Activated CD8-positive, alpha-beta T cell treated with anti-CD3 and anti-CD28 coated beads, Interleukin-2, amount 10 ng/mL, durations not matched to agents 7 days and 5 days (primary cell): ENCODE measurements at places on chromosomes 16 and 17.

- DNase-seq = no peak
Measured at GRCh38 chr16:53084746-53085334, 30.0 kb downstream of the CHD9 start.

- DNase-seq = no peak
Measured at GRCh38 chr17:78269955-78270381, 38.5 kb downstream of the TMEM235 start.

- no peak for DNase-seq
Measured at GRCh38 chr17:47274319-47275069, 20.9 kb downstream of the ITGB3 start.

- DNase-seq = no peak
Measured at GRCh38 chr16:55146966-55147365, 177.0 kb upstream of the IRX6 start.

DNA sequence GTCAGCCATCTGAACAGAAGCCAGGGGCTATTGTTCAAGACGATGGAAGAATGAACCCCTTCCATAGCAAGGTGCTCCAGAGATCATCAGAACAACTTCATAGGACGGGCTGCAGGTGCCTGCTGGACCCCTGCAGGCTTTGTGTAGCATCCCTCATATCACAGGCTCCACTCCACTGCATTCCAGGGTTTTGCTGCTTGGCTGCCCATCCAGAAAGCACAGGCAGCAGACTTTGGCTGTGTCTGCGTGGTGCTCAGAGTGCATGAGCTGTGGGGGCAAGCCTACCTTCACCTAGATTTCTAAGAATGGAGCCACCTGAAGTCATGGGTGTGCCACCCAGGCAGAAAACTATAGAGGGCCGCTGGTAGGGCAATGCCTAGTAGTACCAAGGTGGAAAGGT is 93.9 kb upstream of the NLRP1 start:
- no peak for DNase-seq

DNA sequence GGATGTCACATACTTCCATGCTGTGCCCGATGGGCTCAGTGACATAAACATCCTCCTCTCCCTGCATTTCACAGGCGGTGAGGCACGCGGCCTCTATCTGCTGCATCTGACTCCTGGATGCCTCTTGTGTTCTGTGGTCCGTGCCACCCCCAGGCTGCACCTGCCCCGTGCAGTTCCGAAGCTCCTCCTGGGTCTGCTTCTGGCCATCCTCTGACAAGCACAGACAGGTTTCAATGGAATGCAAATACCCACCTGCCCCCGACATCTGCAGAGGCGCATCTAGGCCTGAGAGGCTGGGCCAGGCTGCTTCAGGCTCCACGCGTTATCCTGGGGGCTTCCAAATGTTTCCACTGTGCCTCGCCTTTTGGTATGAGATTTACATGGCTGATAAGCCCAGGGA is 46.3 kb upstream of the DNAH17 start:
- no peak for DNase-seq

- DNase-seq = no peak
Measured at GRCh38 chr17:6787081-6787693, 11.2 kb downstream of the FBXO39 start.

- DNase-seq = no peak
Measured at GRCh38 chr16:70578035-70578434, 54.4 kb downstream of the SF3B3 start.

- no peak for DNase-seq
Measured at GRCh38 chr17:74414510-74414909, 17.4 kb upstream of the GPRC5C start.

DNA sequence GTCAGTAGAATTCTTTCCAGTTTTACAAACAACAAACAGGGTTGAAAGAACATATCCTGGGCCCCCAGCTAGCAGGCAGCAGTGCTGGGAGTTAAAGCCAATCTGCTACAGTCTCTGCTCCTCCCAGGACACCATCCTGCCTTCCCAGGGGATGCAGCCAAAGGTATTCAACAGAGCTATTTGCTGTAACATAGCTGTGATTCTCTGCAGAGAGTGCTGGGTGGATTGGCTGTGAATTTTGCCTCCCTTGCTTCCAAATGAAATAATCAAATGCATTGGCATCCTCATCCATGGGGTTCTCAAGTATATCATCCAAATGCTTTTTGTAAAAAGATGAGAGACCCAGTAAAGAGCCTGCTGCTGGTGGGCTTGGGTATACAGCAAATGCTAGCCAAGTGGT is 124.3 kb downstream of the NPIPB5 start:
- no peak for DNase-seq

- DNase-seq = no peak
Measured at GRCh38 chr17:45993962-45994627, 5.0 kb upstream of the STH start.

- no peak for DNase-seq
Measured at GRCh38 chr16:58644765-58645487, 15.3 kb upstream of the CNOT1 start.

- DNase-seq = no peak
Measured at GRCh38 chr17:82608816-82609215, 39.4 kb downstream of the WDR45B start.

DNA sequence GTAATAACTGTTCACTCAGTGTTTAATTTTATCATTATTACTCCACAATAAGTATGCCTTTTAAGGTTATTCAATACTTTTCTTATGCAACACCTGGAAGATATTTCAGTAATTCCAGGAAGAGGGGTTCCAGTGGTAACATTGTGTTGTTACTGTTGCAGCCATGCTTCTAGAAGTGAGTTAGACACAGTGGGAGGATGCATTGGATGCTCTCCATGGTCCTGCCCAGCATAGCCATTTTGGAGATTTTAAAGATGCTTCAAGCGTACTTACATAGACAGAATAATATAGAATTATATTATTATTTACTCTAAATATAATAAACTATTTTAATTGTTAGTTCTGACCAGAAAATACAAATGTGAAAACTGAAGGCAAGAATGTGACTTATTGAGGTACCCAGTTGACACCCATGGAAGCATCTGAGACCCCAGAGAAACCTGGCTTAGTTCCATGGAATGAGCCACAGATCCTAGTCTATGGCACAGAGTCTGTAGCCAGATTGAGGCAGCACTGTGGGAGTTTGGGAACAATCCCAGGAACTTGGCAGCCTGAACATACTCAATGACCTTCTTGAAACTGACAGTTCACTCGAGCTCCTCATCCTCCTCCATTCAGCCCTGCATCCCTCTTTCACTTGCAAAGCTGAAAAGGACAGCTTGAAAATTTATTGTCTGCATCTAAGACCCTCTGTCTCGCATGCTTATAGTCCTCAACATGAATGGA is 190.1 kb upstream of the HS3ST4 start:
- DNase-seq = no peak

DNA sequence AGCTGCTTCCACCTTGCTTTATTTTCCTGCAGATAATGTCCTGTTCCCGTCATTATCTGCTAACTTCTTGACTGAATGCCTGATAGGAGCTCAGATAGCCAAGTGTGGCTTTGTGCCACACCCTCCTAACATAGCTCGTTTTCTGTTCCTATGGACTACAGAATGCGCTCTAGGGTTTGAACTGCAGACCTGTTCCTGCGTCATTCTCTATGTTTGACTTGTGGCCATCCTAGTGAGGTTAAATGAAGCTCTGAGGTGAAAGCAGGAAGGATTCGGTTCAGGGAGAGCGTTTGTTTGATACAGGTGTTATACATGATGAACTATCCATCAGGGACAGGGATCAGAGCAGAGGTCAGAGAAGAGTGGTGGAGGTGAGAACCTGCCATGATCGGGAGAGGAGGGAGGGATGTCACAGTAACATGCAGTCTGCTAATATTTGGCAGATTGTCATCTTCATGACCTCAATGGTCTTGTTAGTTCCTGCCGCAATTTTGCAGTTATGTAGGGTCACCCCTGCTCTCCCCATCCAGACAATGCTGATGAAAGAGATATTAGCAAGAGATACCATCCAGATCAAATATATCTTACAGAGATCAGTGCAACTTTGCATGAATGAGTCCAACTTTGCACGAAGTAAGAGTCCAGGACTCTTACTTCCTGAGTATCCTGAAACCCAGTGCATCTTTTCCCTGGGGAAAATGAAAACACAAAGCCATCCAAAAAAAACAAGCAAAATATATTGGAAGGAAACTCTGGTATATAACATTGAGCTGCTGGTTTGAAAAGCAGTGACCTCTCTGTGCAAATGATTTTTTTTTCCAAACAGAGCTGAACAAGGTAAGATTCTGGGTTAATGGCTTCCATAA is 32.8 kb downstream of the MPHOSPH6 start:
- DNase-seq = no peak

- no peak for DNase-seq
Measured at GRCh38 chr17:82214012-82214628, 1.5 kb upstream of the CCDC57 start.

DNA sequence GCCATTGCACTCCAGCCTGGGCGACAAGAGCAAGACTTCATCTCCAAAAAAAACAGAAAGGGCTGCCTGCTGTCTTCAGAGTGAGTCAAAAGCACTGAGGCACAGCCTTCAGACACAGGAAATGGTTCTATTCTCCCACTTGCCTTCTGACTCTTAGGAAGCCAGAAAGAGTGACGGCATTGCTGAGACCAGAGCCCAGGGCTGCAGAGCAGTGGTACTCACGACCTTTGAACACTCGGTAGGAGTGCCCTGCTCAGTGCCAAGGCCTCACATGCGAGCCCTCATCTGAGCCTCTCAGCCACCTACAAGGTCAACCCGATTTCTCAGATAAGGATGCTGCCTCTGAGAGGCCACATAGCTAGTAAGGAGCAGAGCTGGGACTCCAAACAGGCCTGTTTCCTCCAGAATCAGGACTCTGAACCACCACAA is 3.5 kb upstream of the ITGAE start:
- DNase-seq = no peak

DNA sequence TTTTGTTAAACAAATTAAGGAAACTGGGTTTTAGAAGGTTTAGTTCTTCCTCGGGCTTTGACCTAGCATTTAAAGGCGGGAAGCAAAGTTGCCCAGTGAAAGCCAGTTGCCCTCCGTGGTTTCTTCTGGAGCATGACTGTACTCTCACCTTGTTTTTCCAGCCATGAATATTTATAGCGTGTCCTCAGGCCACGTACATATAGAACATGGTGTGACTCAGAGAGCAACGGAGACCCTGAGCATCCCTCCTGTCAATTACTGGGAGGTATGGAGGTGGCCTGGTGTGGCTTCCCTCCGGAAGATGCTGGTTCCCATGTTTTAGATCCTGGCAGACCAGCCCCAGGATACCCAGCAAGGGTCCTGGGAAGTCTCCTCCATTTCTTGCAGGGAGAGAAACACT is 48.4 kb downstream of the AKAP1 start:
- no peak for DNase-seq

DNA sequence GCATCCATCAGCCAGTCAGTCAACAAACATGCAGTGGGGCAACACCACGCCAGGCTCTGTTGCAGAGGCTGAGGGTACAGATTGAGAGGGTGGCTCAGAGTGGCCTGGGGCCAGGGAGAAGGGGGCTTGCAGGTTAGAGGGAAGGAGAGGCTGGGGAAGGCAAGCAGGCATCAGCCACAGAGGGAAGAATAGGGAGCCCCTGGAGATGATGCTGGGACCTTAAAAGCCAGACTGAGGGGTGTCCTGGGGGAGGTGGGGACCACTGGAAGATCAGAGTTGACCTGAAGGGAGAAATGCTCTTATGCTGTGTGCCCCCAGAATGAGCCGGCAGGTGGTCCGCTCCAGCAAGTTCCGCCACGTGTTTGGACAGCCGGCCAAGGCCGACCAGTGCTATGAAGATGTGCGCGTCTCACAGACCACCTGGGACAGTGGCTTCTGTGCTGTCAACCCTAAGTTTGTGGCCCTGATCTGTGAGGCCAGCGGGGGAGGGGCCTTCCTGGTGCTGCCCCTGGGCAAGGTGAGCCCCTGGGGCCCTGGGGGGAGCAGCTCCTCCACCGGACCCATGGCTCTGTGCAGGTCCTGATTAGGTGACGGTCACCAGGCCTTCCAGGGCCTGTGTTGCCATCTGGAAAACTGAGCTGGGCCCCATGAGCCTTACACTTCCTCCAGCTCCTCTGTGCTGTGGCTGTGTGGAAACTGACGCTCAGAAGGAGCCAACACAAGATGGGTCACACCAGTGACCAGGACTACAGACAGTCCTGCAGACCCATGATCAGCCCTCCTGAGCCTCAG is 1.7 kb downstream of the CORO1A start:
- peak; percentile 65 for DNase-seq

DNA sequence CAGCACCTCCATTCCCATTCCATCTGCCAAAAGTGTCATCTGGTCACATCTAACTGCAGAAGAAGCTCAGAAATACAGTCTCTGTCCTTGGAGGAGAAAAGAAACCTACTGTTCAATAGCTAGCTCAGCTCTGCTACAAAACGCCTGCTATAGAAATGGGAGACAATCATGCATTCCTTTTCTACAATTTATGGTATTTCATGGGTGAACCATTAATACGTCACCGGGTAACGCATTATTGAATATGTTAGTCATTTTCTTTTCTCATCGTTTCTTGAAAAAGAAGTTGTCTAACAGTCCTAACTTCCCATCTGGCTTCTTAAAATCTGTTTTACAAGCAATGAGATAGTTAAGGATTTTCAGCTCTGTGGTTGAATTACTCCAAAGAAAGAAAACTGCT is 496.7 kb upstream of the RBFOX1 start:
- no peak for DNase-seq
